HCT116 (cell line): ENCODE measurements at places on chromosomes 13 and 19.

- no peak overlapping the region for H3K4me3 ChIP-seq
- no peak overlapping the region for H3K27ac ChIP-seq
- H3K4me1 ChIP-seq = no peaks in the 10 kb centered on the region
These were observed 63.7 kb downstream of the KL start for GRCh38 chr13:33079960-33080359.

DNA sequence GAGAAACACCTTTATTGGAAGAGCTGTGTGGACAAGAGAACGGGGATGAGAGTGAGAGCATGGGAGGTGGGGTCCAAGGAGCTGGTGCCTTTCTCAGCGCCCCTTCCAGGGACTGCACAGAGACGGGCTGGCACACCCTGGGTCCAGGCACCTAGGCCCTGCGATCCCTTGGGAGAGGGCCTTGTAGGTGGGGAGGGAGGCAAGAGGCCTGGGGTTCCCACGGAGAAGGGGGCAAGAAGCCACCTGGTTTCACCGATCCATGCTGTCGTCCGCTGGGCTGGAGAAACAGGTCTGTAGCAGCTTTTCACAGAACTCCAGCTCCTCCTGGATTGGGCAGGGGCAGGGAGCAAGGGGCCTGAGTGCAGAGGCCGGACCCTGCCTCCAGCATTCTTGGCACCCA is 3.5 kb upstream of the PPP6R1 start:
- H3K4me3 ChIP-seq = no peak overlapping the region
- peaks cover 21% of the 10 kb centered on the region for H3K4me1 ChIP-seq
- no peaks in the 10 kb centered on the region; the same call in 1 of the 2 replicates for H3K36me3 ChIP-seq
- DNase-seq = no peak
- H3K27ac ChIP-seq = no peak overlapping the region

DNA sequence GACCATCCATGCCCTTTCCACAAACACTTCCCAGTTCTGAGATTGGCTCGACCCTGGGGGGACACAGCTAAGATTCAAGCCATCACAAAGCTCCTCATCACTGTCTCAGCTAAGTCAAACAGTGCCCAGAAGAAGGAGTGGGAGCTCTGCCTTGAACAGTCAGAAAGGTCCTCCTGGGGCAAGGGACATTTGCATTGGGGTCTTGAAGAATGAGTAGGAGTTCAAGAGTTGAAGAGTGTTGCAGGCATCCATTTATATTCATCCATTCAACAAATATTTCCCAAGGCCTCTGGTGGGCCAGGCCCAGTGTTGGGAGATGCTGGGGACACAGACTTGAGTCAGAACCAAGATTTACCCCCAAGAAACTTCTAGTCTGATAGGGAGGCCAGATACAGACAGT is 6.5 kb downstream of the IGLON5 start:
- no peaks in the 10 kb centered on the region for H3K4me1 ChIP-seq
- no peaks in the 10 kb centered on the region for H3K36me3 ChIP-seq
- H3K4me3 ChIP-seq = no peak overlapping the region
- H3K27ac ChIP-seq = no peak overlapping the region
- peaks cover 4% of the 10 kb centered on the region; the same call in 1 of the 2 replicates for H3K27me3 ChIP-seq

DNA sequence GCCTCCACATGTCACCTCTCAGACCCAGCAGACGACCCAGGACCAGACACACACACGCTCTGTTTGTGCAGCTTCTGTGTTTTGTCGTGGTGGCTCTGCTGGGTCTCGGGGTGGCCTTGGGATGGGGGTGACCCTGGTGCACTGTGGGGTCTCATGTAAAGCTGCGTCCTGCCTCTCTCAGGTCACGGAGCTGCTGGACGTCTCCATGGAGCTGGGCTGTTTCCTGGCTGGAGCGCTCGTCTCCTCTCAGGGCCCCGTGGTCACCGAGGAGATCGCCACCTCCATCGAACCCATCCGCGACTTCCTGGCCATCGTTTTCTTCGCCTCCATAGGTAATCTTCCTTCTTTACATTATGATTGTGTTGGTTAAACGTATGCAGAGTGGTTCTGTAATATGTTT is 45.4 kb upstream of the TFDP1 start:
- H3K27ac ChIP-seq = no peak overlapping the region
- H3K4me3 ChIP-seq = no peak overlapping the region
- H3K27me3 ChIP-seq = no peaks in the 10 kb centered on the region
- no peaks in the 10 kb centered on the region for H3K4me1 ChIP-seq

- H3K36me3 ChIP-seq = no peaks in the 10 kb centered on the region
- H3K27me3 ChIP-seq = no peaks in the 10 kb centered on the region
- H3K4me3 ChIP-seq = no peak overlapping the region
These were observed 575.8 kb downstream of the DACH1 start for GRCh38 chr13:71290963-71291841.

GRCh38 chr13:82688400-82688994 is 1193.8 kb downstream of the SLITRK1 start:
- DNase-seq = no peak
- no peaks in the 10 kb centered on the region for H3K27me3 ChIP-seq
- peak overlapping the region; percentile 6; the same call in 1 of the 2 replicates for H3K4me3 ChIP-seq
- H3K27ac ChIP-seq = no peak overlapping the region
- H3K36me3 ChIP-seq = no peaks in the 10 kb centered on the region

- no peaks in the 10 kb centered on the region for H3K27me3 ChIP-seq
- no peak overlapping the region for H3K27ac ChIP-seq
- no peak for DNase-seq
- no peaks in the 10 kb centered on the region for H3K36me3 ChIP-seq
- peaks cover 25% of the 10 kb centered on the region for H3K4me1 ChIP-seq
These were observed 2.2 kb downstream of the RGCC start for GRCh38 chr13:41459432-41460073.
